ENCODE measurements at places on chromosomes 4 and X. TPM values are rescaled to one million over a fixed set of nuclear protein-coding genes. Genes with fewer than 3 reads are reported as not detected.

Gene MAGEA2
- total RNA-seq: not detected

GRCh38 chr4:61373901-61374440 is 173.8 kb downstream of the ADGRL3 start:
- no peak for DNase-seq

Gene FGG
- total RNA-seq: not detected

GRCh38 chr4:6470502-6471306 is 1.7 kb downstream of the PPP2R2C start:
- DNase-seq: peak; percentile 68

DNA sequence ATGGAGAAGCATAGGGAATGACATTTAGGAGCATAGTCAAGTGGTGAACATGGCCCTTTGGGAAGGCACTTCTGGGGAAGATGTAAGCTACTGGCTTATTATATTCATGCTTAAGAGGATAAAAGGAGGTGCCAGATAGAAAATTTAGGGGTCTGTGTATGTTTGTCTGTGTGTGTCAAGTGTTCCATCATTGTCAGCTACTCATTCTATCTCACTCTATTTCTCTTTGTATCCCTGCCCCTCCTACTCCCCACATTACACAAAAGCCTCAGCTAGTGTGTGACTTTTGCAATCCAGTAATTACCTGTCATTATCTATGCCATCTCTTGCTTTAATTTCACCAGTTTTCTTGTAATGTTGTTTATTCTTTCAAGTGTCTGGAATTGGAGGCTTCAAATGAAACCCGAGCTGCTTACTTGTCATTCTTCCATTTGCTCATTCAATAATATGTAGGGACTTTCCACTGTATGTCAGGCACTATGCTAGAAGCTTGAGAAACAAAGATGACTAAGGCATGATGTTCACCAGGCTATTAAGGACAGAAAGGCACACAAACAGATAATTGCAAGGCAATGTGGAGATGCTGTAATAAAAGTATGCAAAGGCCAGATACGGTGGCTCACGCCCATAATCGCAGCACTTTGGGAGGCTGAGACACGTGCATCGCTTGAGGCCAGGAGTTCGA is 229.8 kb upstream of the TEX13C start:
- no peak for DNase-seq

Gene ERCC6L
- 0.23 TPM for total RNA-seq

Gene INTS12
- total RNA-seq: 18.8 TPM

DNA sequence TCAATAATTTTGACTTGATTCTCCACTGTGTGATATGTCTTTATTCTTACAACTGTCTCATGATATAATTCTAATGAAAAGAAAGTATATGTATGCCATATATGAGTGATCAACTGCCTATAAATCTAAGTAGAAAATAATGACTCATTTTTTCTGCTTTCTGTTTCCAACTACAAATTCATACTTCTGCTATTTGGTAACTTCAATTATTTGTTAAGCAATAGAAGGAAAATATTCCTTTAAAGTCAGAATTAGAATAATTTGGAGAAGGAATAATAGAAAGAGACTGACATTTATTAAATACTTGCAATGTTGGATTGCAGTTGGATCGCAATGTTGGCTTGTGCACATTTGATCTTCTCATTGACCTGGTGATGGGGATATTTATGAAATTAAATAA is 204.2 kb upstream of the PACRGL start:
- DNase-seq: no peak
